Activated CD4-positive, CD25-positive, alpha-beta regulatory T cell treated with anti-CD3 and anti-CD28 coated beads, Interleukin-2, amount 50 U/mL, for 72 hours (primary cell): ENCODE measurements at places on chromosomes 7 and 10.

GRCh38 chr10:19719284-19719683, 96.9 kb upstream of the PLXDC2 start:
- no peak for DNase-seq

- DNase-seq, result peak; percentile 45
These were observed 825 bp downstream of the RAB11FIP2 start for GRCh38 chr10:118045837-118046394.

DNA sequence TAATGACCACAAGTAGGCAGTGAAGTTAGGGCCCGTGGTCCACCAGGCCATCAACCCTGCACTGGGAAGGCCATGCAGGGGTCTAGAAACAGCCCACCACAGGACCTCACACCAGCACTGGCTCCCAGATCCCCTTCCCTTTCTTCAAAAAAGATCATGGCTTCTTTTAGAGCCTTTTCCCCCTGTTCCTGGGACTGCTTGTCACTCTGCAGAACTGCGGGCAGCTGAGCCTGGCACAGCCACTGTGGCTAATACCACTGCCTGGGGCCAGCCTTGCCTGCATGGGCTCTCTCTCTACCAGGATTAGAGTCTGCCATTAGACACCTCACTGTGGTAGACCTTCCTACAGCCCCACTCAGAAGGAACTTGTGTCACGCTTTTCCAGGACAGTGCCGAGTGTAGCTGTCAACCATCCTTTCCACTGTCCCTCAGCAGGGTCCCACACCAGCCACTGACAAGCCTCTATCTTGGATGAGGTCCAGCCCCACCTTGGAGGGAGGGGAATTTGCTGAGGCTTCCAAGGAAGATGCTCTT, 19.0 kb upstream of the C10orf90 start:
- no peak for DNase-seq

DNA sequence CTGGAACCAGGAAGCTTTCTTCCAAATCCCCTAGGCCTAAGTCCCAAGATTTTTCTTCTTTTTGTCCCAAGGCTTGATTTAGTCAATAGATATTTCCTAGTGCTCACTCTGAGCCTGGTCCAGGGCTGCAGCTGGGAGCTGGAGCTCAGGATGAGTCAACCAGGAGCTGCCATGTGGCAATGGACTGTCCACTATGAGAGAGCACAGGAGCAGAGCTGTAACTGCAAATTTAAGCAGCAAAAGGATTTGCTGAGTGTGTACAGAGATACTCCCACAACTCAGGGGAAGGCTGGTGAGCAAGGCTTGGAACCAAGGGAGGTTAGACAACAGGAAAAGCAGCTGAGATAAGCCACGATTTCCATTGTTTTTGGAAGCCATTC, 92.1 kb upstream of the CXCL12 start:
- no peak for DNase-seq

GRCh38 chr7:148385009-148385682, 205.4 kb upstream of the C7orf33 start:
- DNase-seq, result no peak

DNA sequence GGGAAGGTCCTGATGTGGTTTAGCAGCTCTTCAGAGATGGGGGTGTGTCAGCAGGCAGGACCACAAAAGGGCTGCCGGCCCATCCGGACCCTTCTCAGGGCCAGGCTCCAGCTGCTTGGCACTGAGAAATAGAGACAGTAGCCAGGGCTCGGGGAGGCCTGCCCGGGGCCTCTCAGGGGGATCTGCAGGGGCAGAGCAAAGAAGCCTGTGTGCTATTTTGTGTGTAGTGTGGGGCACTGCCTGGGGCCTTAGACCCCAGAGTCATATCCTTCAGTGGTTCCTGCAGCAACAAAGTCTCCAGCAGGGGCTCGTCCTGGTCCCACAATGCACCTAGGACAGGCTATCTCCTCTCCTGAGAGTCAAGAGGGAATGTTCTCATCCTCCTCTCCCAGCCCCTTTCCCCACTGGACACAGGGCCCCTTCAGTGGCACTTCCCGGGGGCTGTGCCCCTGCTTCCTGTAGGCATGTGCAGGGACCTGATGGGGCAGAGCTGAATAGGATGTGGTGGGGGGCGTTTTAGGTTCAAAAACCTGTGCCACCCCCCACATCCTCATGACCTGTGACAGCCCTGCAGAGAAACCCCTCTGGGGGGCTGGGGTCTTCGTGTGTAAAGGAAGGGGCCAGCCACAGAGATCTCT, 159.5 kb upstream of the RHEB start:
- no peak for DNase-seq

DNA sequence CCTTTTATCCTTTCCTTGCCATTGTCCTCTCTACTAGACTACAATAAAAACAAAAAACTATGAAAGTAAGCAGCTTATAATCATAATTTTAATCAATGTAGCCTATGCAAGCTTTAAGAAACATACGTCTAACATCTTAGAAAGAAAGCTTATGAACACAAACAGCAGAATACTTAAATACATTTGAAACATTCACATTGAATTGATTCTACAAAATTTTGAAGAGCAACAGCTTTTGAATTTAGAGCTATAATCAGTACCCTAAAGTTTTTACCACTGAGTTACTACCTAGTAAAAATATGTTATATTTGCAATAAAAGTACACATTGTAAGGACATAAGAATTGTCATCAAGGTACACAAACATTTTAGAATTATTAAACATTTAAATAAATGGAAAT, 7.2 kb downstream of the MEOX2 start:
- no peak for DNase-seq

DNA sequence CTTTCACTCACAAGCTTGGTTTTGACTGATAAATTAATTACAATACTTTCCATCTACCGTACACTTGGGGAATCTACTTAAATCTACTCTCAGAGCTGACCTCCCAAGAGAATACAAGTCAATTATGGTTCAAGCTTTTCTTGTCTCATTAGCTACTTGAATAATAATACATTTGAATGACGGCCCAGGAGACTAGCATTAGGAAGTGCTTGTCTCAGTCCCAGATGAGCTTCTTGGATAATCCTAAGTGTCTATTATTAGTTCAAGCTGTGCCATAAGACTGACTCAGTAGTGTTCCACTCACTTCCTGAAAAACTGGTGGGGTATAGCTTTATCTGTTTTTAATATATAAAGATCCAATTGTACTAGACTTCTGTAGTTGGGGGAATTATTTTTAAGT, 100.2 kb downstream of the GNAT3 start:
- DNase-seq, result no peak

GRCh38 chr7:79590916-79591623, 137.6 kb upstream of the MAGI2 start:
- DNase-seq, result no peak

DNA sequence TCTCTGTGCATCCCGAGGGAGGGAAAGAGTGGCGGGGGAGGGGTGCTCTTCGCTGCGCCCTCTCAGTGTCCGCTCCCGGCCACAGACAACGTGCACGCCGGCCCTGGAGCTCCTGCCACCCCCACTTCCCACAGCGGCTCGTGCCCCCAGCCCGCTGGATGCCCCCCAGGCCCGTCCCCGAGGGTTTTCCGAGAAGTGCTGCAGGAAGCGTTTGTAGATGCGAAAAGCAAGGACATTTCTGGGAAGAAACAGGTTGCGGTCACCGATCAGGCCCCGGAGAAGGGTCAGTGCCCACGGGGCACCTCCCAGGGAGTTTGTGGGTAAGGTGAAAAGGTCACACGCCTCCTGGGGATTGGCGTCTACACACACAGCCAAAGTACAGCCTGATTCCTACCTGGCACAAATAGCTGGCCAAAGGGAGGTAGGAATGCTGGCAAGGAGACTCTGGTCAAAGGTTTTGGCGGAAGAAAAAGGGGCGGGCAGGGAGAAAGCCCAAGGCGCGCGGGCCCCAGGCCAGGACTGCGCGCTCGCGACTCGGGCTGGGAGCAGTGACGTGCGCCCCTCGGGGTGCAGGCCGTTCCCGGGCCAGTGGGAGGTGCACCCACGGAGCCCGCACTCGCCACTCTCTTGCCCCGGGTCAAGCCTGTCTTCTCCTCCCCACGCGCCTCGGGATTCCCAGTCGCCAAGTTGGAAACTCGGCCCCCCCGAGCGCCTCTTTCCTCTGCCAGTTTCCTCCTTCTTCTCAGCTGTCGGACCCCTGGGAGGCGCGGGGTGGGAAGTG, 1.5 kb upstream of the NRP1 start:
- DNase-seq, result no peak

- DNase-seq, result no peak
These were observed 3.0 kb downstream of the TMEM130 start for GRCh38 chr7:98866765-98867164.

GRCh38 chr7:69508736-69509135, 89.5 kb upstream of the AUTS2 start:
- no peak for DNase-seq

- DNase-seq, result no peak
These were observed 151.9 kb downstream of the NEURL1 start for GRCh38 chr10:103645141-103646054.

GRCh38 chr7:586494-586893, 66.8 kb upstream of the PDGFA start:
- DNase-seq, result no peak

DNA sequence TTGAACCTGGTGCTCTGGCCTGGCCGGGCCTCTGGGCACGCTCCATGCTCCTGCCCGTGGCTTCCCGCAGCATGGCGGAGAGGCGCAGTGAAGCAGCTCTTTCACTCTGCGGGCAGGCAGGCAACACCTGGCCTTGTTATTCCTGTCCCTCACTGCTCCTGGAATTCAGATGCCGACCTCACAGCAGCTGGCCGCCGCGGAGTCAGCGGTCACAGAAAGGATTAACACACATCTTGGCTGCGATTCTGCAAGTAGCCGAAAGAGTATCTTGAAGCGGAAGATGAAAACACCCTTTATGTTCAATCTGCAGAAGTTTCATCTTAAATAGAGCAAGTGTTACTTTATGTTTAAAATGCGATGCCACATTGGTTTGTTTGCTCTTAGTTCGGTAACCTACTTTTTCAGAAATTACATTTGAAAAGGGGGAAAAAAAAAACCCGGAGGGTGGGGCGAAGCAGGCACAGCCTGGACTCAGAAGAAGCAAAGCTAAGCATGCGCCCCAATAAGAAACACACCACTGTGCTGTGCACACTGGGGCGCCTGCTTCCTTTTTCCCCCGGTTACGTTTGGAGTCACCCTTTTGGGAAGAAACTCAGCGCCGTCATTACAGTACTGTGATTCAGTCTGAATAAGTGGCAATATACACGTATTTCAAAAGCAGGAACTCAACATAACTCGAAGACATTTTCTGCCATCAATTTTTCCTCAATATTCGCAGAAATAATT, 42.3 kb downstream of the BRI3 start:
- no peak for DNase-seq

DNA sequence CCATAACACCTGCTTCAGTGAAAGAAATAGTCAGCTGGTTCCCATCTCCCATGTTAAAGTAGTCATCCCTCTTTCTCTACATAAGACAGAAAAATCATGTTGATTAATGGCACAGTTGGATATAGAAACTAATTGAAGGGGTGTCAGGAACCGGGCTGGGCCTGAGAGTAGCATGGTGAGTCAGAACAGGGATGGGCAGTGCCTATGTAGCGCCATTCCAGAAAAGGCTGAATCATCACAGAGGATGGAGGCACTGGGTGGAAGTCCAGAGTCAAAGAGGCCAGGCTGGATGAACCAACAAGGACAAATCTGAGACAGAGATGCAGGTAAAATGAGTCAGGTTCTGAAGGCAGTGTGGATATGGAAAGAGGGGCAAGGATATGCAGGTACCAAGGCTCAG, 201.2 kb downstream of the LHFPL3 start:
- no peak for DNase-seq

- DNase-seq, result no peak
These were observed 88.2 kb upstream of the CCDC71L start for GRCh38 chr7:106749165-106749564.

DNA sequence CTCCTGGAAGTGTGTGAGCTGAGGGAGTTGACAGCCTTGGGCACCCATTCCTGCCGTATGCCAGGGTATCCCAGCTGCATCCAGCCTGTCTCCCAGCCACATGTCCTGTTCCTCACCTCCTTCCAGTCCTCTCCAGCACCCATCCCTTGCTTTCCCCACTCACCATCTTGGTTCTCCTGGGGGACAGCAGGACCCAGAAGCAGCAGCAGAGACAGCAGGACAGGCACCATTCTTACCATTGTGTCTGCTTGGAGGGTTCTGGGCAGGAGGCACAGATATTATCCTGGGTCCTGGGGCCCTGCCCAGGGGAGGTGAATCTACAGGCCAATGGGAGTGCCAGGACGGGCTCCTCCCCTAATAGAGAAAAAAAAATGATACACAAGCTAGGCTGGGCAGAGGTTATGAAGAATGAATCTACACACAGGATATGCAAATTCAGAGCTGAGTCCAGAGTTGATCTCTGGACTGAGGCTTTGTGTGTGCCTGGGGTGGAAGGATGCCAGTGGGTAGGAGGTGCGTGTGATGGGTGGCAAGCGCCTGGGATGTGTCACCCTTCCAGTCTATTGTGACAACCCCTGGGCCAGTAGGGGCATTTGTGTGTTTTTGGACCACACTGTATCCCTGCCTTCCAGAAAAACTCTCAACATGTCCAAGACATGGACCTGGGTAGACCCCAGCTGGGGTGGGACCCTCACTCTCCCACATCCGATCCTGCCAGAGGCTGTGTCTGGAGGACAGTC, at the start of gene AZGP1:
Gene AZGP1, minus strand, starts transcription at position 250 of the 740 bp plus-strand sequence. Its CDS starts 11 bp downstream, at position 239.
- DNase-seq, result no peak

DNA sequence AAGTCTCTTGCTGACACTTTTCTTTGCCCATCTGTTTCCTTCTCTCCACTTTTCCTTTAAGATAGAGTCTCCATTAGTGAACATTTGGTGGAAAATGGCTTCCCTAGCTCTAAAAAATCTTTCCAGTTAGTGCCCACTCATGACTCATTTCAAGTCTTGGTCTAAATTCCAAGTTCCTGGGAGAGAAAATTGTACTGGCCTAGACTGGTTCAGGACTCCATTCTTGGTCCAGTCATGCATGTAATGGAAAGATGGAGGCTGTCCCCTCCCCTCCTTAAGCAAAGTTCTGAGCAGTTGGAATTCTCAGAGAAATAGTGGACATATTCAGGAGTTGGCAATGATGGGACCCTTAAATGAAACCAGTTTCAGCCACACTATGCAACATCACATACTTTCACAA, 3.8 kb upstream of the ALDH18A1 start:
- DNase-seq, result no peak

GRCh38 chr7:151168003-151168786, 701 bp upstream of the GBX1 start:
- DNase-seq, result peak; percentile 66

GRCh38 chr10:1732564-1732996, 4.7 kb downstream of the ADARB2 start:
- no peak for DNase-seq

DNA sequence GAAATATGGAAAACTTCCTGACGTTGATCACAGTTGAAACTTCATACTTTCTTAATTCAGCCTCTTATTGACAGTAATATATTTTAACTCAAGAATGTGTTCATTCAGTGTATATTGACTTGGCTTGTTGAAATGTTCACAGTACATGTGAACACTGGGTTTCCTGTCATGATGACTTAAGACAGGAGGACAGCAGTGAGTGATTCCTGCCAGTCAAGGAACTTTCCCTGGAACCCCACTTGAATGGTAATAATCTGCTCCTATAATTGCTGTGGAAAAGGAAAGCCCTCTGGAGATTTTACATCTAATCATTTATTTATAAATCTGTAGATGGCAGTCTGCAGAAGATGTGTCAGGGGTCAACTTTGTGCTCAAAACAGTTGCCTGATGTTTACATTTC, 216.5 kb downstream of the MGMT start:
- no peak for DNase-seq

GRCh38 chr10:110269374-110270318, 35.1 kb downstream of the SMNDC1 start:
- DNase-seq, result no peak
